ENCODE measurements at places on chromosomes 11 and 22.

GRCh38 chr11:126202646-126203359 lies 8.6 kb downstream of the RPUSD4 start:
- DNase-seq: no peak

DNA sequence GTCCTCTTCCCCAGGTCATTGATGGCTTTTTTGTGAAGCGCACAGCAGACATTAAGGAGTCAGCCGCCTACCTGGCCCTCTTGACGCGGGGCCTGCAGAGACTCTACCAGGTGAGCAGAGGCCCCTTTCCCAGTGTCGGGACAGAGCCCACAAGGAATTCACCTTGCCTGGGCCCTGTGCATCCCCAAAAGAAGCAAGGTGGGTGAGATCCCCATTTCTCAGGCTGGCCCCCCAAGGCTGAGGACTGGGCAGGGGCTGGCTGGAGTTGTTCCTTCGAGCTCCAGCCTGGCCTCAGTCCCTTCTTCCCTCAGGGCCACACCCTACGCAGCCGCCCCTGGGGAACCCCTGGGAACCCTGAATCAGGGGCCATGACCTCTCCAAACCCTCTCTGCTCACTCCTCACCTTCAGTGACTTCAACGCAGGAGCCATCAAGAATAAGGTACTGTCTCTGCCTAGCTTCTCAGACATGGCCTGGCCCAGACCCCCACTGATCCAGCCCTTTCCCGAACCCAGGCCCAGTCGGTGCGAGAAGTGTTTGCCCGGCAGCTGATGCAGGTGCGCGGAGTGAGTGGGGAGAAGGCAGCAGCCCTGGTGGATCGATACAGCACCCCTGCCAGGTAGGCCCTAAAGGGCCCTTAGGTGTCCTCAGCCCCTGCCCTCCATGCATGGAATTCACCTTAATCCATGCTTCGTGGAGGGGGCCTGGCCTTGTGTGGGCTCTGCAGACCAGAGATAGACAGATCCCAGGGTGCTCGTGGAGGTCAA lies 4.7 kb downstream of the MUS81 start:
- DNase-seq: no peak

GRCh38 chr11:120249279-120250262 lies 9.6 kb downstream of the POU2F3 start:
- DNase-seq: no peak

GRCh38 chr11:116580799-116581198 lies 192.0 kb downstream of the BUD13 start:
- DNase-seq: no peak

DNA sequence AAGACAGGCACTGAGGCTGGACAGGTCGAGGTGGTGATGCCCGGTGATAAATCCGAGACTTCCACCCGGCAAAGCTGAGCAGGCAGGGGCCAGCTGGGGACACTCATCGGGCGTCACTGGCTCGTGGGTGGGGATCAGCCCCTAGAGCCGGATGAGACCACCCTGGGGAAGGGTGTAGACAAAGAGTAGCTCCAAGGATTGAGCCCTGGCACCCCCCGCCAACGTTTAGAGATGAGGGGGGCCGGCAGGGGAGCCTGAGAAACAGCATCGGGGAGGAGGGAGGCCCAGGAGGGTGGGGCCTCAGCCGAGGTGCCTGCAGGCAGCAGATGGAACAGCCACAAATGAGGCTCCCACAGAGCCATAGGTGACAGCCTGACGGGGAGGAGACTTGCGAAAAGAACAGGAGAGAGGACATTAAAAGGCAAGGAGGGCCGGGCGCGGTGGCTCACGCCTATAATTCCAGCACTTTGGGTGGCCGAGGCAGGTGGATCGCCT lies 27.4 kb upstream of the CBX7 start:
- no peak for DNase-seq

- no peak for DNase-seq
These were observed 48.7 kb upstream of the ZBED5 start for GRCh38 chr11:10906521-10906920.

GRCh38 chr11:1908618-1909017 lies 10.9 kb upstream of the TNNT3 start:
- DNase-seq: no peak

DNA sequence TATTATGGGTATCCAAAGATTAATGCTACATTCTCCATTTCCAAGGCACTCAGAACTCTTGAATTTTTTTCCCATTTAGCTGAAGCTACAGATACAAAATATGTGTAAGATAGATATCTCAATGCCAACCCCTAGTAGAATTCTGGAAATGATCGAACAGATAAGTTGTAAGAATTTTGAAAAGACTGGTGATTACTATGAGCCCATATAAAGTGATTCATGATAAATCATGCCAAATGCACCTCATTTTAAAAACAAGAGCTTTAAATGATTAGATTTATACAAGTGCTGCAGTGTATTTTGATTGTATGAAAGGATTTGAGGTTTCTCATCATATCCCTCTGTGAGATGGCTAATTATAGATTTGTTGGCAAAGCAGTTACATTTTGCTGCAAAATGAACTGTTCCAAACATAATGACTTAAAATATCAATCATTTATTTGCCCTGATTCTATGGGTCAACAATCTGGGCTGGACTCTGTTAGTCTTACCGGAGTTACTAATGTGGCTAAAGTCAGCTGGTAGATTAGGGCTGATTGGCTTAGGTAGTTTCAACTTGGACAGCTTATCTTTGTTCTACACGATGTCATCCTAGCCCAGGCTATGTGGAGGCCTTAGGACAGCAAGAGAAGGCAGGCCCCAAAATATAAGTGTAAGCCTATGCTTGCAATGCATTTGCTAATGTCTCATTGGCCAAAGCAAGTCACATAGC lies 3.4 kb downstream of the OR10V1 start:
- DNase-seq: no peak

DNA sequence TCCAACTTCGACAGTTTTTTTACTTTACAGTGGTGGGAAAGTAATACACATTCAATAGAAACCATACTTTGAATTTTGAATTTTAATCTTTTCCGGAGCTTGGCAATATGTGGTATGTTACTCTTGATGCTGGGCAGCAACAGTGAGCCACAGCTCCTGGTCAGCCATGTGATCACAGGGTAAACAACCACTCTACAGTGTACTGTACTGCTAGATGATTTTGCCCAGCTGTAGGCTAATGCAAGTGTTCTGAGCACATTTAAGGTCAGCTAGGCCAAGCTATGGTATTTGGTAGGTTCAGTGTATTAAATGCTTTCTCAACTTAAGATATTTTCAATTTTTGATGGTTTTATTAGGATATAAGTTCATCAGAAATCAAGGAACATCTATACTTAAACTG lies 48.7 kb upstream of the GRIK4 start:
- DNase-seq: no peak

- DNase-seq: peak; percentile 42
These were observed 122.6 kb downstream of the APOL5 start for GRCh38 chr22:35840302-35840739.

DNA sequence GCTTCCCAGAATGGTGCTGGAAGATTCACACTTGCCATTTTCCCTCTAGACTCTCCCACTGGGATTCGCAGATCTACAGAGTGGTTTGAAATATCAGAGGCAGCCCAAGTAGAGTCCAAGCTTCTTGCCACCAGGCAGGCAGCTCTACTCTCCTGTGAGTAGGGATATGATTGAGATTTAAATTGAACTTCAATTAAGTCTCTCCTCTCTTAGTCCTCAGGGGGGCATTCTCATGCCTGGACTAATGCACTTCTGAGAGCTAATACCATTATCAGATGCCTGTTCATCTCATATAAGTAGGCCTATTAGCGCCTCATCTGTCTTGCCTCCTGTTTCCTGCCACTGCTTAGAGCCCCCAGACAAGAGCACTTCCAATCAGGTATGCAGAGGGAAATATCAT lies 25.5 kb upstream of the AMPD3 start:
- no peak for DNase-seq

GRCh38 chr11:57349491-57350274 lies 11.5 kb downstream of the P2RX3 start:
- no peak for DNase-seq

DNA sequence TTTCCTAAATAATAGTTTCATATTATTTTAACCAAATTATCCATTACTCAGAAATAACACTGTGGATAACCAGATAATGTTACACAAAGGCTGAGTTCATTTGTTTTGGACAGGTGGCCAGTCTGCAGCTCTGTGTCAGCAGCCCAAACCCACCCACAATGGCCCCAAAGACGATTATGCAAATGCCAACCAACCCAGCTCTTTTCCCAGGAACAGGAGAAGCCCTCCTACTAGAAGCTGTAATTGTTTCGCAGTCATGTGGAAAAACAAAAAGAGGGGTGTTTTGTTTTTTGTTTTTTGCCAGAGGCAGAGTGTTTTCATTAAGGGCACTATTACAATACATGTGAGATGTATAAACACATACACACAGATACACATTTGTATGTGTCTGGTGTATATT lies 102.1 kb downstream of the FCHSD2 start:
- no peak for DNase-seq

DNA sequence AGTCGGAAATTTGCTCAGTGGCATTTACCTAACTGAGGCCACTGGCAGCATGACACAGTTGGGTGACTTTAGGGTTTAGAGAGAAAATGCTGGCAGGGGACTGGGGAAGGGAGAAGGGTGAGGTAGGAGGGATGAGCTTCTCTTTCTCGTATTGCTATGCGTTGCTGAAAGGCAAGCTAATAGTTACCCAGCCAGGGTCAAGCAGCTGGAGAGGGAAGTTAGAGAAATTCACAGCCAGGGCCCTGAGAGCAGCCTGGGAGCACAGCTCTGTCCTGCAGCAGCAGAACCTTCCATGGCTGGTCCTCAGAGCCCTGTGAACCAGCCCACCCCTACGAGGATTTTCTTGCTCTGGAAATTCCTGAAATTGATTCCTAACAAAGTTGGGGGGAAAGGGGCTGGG lies 679.6 kb downstream of the NTM start:
- no peak for DNase-seq

- DNase-seq: no peak
These were observed 40.4 kb downstream of the PISD start for GRCh38 chr22:31621507-31622124.

DNA sequence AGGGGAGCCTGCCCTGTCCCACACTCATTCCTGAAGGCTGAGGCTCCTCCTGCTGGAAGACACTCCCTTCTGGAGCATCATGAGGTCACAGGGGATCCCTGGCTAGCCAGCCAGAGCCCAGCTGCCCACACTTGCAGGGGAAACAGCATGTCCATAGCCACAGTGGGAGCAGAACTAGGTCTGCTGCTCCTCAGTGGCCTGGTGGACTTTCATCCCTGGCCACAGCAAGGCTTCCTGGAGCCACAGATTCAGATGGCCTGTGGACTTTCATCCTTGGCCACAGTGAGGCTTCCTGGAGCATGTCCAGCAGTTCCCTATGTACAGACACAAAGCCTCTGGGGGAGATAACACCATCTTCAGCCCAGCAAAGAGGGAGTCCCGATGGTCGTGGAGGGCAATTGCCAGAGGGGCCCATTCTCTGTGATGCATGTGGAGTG lies 5.9 kb upstream of the APOL6 start:
- DNase-seq: no peak

- no peak for DNase-seq
These were observed 21.9 kb downstream of the CARS1 start for GRCh38 chr11:3035333-3035732.

DNA sequence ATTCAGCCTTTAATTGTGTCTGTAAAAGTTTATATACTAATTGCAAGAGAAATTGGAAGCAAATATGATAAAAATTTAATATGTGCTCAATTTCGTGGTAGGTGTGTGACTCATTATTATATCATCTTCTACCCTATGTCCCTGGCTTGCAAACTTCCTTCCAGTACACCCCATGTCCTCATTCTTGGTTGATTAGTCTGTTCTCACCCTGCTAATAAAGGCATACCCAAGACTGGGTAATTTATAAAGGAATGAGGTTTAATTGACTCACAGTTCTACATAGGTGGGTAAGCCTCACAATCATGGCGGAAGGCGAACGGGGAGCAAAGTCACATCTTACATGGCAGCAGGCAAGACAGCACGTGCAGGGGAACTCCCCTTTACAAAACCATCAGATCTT lies 11.9 kb downstream of the MRGPRX3 start:
- DNase-seq: no peak

- no peak for DNase-seq
These were observed 247.6 kb downstream of the CADM1 start for GRCh38 chr11:115256397-115257197.

- DNase-seq: no peak
These were observed 86.8 kb upstream of the OR4B1 start for GRCh38 chr11:48129697-48130395.

- no peak for DNase-seq
These were observed 891 bp downstream of the SAMM50 start for GRCh38 chr22:43955883-43956782.

DNA sequence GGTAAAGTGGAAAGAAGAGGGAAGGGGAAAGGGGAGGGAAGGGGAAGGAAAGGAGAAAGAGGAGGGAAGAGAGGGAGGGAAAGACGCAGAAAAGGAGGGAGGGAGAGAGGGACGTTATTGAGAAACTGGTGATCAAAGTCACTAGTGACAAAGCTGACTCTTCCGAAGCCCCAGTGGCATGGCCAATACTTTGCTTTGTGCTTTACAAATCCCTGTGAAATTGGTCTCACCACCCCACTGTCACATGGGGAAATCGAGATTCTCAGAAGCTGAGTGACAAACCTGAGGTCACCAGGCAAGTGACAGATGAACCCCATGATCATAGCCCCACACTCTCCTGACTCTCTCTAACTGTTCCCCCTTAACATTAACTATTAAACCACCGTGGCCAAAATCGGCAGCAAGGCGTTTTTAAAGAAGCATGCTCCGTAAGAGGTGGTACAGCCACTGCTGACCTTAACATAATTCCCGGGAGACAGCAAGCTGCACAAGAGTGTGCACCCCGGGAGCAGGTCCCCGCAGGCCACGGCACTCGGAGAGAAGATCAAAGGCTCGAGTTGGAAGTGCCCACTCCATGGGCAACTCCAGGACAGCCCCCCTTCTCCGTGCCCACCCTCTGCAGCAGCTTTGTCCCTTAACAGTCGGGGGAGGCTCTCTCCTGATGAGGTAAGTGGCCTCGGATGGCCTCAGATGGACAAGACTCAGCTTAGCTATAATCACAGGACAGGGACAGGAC lies 34.8 kb downstream of the CELSR1 start:
- DNase-seq: no peak

DNA sequence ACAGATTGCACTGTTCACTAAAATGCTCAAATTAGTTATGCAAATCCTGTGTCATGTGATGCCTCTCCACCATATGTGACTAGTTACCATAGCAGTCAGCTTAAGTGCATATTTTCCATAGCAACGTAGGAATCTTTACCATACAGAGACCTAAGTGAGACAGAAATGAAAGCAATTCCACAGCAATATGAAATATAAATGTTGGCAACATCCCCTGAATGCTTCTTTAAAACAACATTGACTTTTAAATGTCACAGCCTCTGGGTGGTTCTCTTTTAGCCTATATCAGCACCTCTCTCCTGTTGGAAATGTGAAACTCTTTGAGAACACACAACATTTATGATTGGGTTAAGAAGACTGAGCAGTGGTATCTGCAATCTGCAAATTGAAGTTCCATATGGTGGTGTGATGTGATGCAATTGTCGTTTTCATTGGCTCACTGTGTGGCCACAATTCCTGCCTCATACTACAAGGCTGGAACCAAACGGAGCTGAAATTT lies 814.6 kb downstream of the DLG2 start:
- DNase-seq: no peak

GRCh38 chr11:429391-429790 lies 12.4 kb downstream of the ANO9 start:
- no peak for DNase-seq
